Kidney epithelial cell (primary cell): ENCODE measurements at places on chromosomes 1 and 21. TPM values are rescaled to one million over a fixed set of nuclear protein-coding genes. Genes with fewer than 3 reads are reported as not detected.

The KCNA3 gene
- 0.04 TPM in 1 of 2 replicates, not detected in the other for total RNA-seq

GRCh38 chr1:114224196-114224907, 70.7 kb upstream of the SYT6 start:
- DNase-seq = no peak

- no peak for DNase-seq
Measured at GRCh38 chr1:247646867-247647266, 32.7 kb downstream of the OR13G1 start.

GRCh38 chr1:61426885-61427284, 298.1 kb downstream of the TM2D1 start:
- DNase-seq = no peak

DNA sequence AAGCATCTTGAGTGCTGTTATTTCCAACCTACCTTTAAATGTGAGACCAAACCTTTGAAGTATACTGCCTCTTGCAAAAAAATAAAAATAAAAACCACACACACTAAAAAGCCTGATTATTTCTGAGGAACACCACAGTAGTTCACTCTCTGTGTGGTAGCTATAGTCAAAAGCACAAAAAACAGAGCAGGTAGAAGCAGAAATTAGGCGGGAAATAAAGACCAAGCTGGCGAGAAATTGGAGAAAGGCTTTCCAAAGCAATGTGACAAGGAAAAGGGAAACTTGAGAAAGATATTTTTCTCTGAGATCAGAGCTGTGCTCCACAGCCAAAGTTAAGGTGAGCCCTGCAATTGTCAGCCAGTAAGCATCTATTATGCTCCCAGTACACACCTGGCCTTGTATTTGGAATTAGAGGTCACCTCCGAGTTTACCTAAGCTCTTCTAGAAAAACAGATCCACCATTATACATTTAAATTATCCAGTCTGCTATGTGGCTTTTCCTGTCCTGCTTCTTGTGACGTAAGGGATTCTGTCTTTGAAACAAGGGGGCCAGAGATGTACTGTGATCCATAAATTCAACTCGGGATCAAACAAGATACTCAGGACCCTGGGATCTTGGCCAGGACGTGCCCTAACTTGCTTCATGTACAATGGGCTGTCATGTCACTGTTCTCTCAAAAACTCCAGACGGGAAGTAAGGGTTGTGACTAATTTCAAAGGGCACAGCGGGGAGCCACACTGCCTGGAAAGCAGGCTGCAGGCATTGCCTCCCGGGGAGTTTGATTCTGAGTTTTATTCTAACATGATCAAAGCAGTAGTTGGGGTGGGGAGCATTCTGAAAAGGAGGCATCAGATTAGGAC, 39.8 kb upstream of the RAB4A start:
- DNase-seq = no peak

GRCh38 chr1:29513357-29513756, 277.0 kb downstream of the PTPRU start:
- peak; percentile 19 for DNase-seq

GRCh38 chr1:226085675-226086285, 23.3 kb downstream of the H3-3A start:
- DNase-seq = no peak

GRCh38 chr21:31897311-31897710, 24.5 kb downstream of the HUNK start:
- no peak for DNase-seq
